IPS DF 19.7 (cell line): ENCODE measurements at places on chromosomes 11 and 22.

DNA sequence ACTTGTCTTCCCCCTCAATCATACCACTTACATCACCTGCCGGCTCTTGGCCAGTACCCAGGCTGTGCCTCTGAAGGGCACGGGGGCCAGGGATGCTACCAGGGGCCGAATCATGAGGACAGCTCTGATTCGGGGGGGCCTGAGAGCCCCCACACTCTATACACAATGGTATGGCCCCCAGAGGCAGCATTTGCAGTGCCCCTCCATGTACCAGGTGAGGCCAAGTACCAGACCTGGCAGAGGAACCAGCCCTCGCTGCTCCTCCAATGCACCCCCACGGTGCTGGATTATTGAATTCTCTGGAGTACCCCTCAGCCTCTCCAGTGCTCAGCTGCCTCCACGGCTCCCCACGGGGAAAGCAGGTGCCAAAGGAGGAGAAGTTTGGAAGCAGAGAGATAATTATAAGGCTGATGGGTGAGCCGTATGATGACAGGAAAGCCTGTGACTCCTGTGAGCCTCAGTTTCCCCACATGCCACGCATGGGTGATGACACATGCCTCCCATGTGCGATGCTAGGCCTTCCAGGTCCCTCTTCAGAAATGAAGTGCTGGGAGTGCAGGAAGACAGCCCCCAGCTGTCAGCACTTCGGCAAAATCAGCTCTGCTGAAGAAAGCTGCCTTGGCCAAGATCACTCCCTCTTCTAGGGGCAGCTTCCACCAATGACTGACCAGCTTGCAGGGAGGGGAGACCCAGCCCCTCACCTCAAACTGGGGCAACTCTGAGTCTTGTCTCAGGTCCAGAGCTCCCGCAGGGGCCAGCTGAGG lies 69.9 kb downstream of the THAP12 start:
- no peak for DNase-seq

DNA sequence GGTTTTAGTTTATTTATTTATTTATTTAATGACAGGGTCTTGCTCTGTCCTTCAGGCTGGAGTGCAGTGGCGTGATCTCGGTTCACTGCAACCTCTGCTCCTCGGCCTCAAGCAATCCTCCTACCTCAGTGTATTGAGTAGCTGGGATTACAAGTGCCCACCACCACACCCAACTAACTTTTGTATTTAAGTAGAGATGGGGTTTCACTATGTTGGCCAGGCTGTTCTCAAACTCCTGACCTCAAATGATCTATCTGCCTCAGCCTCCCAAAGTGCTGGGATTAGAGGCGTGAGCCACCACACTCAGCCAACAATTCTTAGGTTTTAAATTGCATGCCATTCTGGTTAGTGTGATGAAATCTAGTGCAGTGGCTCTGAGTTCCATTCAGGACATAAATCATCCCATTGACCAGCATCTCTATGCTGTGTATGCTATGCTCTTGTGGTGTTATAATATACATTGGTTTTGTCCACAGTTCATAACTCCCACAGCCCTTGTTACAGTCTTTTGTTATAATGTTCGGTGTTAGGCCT lies 28.5 kb downstream of the ZNF280B start:
- no peak for DNase-seq

- DNase-seq = no peak
Measured at GRCh38 chr22:24731761-24732160, 42.8 kb downstream of the PIWIL3 start.

GRCh38 chr11:64298966-64299846 lies 952 bp upstream of the CATSPERZ start:
- no peak for DNase-seq

GRCh38 chr11:73423506-73423905 lies 47.3 kb downstream of the RELT start:
- DNase-seq = no peak

DNA sequence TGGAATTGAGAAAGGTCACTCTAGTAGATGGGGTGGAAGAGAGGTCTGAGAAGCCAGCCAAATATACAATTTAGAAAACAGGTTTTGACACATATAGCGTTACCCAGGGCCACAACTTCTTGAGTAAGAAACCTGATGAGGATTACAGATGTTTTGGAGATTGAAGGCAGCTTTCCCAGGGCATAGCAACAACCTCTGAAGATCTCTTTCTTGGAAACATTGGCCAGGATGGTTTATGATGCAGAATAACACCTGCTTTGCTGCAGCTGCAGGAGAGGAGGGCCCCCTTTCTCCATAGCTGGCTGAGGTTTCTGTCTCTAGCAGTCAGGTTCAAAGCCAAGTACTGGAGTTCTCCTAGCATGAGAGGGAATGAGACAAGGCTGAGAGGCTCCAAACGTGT lies 75.1 kb upstream of the NUP50 start:
- DNase-seq = no peak

DNA sequence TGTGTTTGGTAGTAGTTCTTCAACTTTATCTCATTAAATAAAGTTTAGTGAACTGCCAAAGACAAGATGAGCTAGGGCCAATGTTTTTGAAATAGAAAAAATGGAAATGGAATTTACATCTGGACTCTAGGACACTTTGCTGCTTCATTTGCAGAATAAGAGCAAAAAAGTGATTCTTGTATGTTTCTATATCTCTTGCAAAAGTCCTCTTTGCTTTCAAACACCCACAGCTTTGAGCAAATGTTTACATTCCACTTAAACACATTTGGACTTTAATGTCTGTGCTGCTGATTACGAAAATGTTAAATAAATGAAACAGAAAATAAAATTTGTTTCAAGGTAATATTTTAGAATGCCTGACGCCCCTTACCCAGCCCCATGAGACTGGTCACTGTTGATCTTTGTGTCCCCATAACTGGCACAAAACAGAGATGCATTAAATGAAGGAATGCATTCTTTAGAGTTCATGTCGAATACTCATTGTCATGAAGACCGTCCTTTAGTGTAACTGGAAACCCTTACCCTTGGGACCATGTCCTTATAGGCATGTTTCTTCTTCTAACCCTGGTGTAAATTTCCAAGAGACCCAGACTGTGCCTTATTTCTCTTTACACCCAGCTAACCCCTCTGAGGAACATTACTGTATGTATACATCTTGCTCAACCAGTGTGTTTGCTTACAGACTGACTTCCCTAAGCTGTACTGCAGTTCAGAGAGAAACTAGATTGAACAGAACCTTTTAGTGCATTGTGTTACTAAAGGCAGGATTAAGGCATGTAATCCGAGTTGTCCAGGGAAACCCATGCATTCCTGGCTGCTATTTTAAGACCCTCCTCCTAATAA lies 199.7 kb downstream of the NAV2 start:
- no peak for DNase-seq

GRCh38 chr22:49582181-49582580 lies 245.5 kb downstream of the BRD1 start:
- DNase-seq = no peak

- DNase-seq = no peak
Measured at GRCh38 chr11:65853246-65853979, 4.6 kb downstream of the CFL1 start.

- no peak for DNase-seq
Measured at GRCh38 chr22:30453731-30454510, 17.9 kb downstream of the SEC14L3 start.

DNA sequence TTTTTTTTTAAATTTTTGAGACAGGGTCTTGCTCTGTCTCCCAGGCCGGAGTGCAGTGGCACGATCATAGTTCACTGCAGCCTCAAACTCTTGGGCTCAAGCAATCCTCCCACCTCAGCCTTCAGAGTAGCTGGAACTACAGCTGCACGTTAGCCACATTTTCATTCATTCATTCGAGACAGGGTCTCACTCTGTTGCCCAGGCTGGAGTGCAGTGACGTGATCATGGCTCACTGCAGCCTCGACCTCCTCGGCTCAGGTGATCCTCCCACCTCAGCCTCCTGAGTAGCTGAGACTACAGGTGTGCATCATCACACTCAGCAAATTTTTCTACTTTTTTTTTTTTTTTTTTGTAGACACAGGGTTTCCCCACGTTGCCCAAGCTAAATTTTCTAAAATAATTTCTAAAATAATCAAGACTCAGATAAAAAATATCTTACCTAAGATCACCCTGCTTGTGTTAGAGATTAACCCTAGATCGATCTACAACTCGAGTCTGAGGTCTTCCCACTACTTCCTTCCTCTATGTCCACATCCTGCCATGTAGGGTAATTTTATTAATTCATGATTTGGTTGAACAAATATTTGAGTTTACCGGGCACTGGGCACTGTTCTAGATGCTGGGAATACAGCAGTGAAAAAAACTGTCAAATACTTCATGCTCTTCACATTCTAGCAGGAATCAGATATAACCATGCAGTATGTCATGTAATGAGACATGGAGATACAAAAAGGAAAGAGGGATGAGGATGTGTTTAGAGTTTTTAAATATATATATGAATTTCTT lies 15.1 kb downstream of the EIF4G2 start:
- no peak for DNase-seq

- DNase-seq = no peak
Measured at GRCh38 chr11:25758145-25758661, 573.7 kb upstream of the ANO3 start.

- DNase-seq = peak; percentile 15
Measured at GRCh38 chr11:68271023-68271780, 571 bp downstream of the C11orf24 start.

DNA sequence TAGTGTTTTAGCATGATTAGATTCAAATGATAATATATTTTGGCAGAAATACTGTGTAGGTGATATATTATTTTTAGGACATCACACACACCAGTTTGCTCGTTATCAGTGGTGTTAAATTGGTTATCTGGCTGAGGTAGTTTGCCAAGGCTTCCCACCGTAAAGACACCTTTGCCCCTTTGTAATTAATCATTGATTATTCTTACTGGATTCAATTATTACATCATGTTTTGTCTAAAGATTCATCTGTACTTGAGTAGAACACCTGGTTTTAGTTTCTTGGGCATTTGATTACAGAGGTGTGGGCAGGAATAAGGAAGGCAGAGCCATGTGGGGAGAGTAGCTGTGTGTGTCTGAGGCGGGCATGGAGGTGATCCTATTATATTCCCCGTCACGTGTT lies 39.5 kb upstream of the ST14 start:
- no peak for DNase-seq

DNA sequence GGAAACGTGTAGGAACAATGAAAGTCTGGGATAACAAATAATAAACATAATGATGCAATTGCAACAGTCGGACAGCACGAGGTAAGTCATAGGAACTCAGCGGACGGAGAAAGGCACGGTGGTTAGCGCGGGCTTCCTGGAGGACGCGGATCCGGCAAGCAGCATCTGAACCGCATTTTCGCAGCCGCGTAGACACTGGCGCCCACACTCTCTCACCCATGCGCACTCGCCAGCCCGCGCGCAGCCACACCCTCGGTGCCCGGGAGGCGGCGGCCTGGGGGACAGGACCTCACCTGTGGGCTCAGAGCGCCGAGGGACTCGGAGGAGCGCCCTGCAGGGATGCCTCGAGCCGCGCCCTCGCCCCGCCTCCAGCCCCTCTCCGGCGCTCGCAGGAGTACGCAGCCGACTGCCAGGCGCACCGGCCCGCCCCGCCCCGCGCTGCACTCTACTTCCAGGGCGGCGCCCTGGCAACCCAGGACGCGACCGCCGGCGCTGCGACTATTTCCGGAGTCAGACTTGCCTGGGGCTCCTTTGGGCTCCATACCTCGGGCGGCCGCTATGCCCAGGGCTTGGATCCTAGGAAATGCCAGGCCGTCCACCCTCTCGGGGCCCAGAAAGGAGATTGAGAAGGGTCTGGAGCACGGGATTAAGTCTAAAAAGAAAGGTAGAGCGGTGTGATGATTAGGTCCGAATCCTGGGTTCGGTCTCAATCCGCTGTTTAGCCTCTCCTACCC lies at the start of gene TTLL1:
TSS of gene TTLL1 (minus strand) at position 408 of the 734 bp plus-strand sequence. CDS start 13,805 bp downstream, outside the sequence.
- peak; percentile 35 for DNase-seq

DNA sequence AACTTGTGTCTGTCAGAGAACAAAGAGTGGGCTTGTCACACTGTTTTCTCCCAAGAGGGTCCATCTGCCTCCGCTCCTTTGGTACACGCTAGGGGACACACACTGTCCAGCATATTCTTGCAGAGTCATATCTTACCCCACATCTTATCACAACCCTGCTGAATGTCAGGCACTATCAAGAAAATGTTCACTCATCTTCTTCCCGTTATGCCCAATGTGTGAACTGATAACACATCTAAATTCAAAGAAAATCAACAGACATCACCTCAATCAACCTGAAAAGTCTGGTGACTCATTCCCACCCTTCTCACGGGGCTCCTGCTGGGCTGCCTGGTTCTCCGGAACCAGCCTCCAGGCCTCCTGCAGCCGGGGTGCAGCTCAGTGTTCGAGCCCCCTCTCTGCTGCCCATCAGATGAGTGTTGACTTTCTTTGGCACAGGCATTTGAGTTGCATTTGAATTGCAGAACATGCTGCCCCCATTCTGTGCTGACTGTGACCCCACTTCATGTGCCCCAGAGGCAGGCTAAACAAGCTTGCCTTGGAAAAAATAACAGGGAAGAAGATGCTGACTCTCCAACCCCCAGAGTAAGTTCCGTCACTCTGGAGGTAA lies 19.4 kb downstream of the GRAP2 start:
- DNase-seq = no peak

- no peak for DNase-seq
Measured at GRCh38 chr11:56333156-56333555, 12.7 kb upstream of the OR8K1 start.

- no peak for DNase-seq
Measured at GRCh38 chr11:45537614-45538013, 127.8 kb downstream of the CHST1 start.

GRCh38 chr11:61679893-61680621 lies at the start of gene DAGLA:
Gene DAGLA (plus strand): TSS chr11:61680391. CDS start chr11:61720156, 39,765 bp downstream.
- DNase-seq = no peak

- DNase-seq = no peak
Measured at GRCh38 chr11:57429946-57430345, 3.0 kb upstream of the SLC43A3 start.

GRCh38 chr11:106727256-106727655 lies 291.0 kb downstream of the GUCY1A2 start:
- DNase-seq = no peak

DNA sequence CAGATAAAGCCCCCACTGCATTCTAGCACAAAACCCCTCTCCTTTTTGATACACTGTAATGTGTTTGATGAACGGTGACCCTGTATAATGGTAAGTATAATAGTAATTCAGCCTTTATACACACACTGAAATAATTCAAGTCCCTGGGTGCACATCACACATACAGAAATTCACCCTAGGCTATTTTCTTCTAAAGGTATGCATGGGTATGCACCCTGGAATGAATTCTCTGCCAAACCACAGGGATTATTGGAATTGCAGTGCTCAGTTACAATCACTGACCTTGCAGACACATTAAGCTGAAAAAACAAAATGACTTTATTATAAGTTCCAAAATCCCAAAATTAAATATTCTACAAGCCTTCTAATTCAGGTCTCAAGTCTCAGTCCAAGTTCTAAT lies 245.9 kb upstream of the FAT3 start:
- no peak for DNase-seq

DNA sequence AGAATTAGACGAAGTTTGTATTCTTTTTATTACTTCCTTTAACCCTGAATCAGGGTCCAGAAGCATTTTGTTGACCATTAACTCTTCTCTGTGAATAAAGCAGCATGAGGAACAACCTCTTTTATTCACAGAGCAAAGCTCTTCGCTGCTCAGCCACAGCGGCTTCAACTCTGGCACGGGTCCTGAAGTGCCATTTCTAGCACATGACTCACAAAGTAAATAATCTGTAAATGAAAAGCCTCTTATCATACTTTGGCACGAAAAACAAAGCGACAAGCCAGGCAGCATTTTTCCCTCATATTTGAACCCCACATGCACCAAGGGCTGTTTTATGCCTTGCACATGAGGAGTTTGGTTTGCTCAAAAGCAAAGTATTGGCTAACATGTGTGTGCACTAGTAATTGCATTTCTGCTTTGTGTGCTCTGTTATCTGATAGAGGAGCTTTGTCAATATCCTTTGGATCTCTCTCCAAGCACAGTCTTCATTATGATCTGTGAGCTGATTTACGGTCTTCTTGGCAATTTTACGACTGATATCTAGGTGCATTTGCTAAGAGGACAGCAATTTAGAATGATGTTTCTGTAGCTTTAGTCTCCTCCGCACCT lies 33.0 kb upstream of the APOBEC3A start:
- no peak for DNase-seq
